Bronchial epithelial cell (primary cell): ENCODE measurements at places on chromosomes 5 and 9. TPM values are rescaled to one million over a fixed set of nuclear protein-coding genes. Genes with fewer than 3 reads are reported as not detected.

The PKD2L2 gene
- not detected in 2 replicates for total RNA-seq

The ZNF879 gene
- 3.4 and 6.7 TPM in 2 replicates for total RNA-seq

The EIF4EBP3 gene
- total RNA-seq, result 2.6 and 3.2 TPM in 2 replicates

The SLC34A1 gene
- total RNA-seq, result not detected in 2 replicates

The FAM78A gene
- under 0.01 and 0.26 TPM in 2 replicates for total RNA-seq

The HEMGN gene
- not detected in 2 replicates for total RNA-seq

The NANS gene
- total RNA-seq, result 98.8 and 118 TPM in 2 replicates

The CTXN3 gene
- total RNA-seq, result not detected in 2 replicates

The PFN3 gene
- total RNA-seq, result not detected in 2 replicates

The TDRD7 gene
- 1.8 and 4.4 TPM in 2 replicates for total RNA-seq

The PCDH12 gene
- total RNA-seq, result under 0.01 and 0.26 TPM in 2 replicates

The SSBP2 gene
- total RNA-seq, result 7.9 and 13.4 TPM in 2 replicates

The NOP16 gene
- total RNA-seq, result 29.3 and 36.1 TPM in 2 replicates
